ENCODE measurements at places on chromosomes 1 and 21.

- DNase-seq = no peak
These were observed 1.3 kb downstream of the SLAMF1 start for GRCh38 chr1:160645386-160646130.

DNA sequence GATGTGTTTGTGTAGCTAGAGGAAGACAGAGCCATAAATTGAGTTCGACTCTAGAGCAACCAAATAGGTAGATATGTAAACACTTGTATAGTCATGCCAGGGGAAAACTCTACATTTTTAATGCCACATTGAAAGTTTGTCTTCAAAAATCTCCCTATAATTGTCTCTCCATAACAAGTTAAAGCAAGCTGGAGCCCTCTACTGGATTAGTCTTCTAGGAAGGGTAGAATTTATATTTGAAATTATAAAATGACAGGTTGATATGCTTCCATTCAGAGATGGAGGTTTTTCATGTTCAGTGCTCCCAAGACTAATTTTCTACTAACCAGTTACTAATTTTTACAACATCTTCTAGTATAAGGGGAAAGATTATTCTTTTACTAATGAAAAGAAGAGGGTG, 13.1 kb upstream of the COL24A1 start:
- DNase-seq = no peak

DNA sequence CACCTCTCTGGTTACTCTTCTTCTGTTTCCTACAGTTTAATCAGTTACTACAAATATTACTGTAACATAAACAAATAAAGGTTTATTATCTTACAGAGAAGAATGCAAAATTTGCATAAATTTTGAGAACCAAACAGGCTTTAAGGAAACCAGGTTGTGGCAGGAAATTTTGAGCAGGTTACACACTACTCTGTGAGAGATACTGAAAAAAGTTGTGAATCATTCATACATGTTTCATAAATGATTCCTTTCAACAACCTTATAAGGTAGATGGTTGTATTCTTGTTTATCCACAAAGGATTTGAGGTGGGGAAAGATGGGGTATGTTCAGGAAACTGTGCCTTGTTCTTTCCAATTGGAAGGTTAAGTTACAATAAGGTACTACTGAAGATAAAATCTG, 58.6 kb downstream of the MAST2 start:
- no peak for DNase-seq

DNA sequence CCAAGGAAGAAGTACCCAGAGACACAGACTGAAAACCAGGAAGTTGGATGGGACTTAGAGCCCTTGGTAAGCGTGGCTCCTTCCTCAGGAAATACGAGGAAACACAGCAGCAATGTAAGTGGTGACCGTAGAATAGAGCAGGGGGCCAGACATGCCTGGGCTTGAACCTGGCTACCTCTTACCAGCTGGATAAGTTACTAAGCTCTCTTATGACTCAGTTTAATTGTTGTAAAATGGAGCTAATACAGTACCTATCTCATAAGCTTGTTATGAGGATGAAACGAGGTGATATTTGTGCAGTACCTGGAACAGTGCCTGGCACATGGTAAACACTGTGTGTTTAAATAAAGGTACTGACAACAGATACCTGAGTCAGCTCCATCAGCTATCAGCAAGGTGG, 19.2 kb downstream of the EBNA1BP2 start:
- DNase-seq = no peak

DNA sequence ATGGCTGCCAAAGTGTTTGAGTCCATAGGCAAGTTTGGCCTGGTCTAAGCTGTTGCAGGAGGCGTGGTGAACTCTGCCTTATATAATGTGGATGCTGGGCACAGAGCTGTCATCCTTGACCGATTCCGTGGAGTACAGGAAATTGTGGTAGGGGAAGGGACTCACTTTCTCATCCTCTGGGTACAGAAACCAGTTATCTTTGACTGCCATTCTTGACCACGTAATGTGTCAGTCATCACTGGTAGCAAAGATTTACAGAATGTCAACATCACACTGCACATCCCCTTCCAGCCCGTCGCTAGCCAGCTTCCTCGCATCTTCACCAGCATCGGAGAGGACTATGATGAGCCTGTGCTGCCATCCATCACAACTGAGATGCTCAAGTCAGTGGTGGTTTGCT, 215.8 kb upstream of the JUN start:
- no peak for DNase-seq

Data from COLO829 (cell line).